ENCODE measurements at places on chromosomes 13 and 19.

- no peak for DNase-seq
Measured at GRCh38 chr19:52351512-52351911, 15.5 kb downstream of the ZNF610 start.

DNA sequence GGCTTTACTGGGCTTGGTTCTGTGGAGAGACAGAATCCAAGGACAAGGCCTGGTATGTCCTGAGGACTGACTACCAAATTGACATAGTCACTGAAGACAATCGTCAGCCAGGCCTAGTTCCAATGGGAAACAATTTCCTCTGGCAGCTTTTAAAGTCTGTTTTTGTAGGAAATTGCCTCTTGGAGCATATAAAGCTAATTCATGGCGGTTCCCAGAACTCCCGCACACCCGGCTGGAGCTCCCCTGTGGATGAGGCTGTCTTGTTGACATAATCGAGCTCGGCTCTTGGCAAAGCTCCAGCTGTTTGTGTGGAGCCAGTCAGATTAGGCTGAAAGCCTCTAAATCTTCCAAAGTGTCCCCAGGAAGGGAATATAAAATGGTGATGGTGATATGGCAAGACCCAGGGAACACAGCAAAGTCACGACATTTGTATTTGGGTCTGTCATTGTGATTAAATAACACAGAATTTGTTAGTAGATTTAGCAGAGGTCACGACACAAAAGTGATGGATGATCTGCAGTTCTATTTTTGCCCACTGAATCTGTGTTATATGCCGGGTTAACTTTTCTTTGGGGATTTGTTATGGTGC, 395.0 kb downstream of the PCDH9 start:
- peak; percentile 64 for DNase-seq

- no peak for DNase-seq
Measured at GRCh38 chr19:3129112-3129511, 6.7 kb upstream of the GNA15 start.

GRCh38 chr13:113965968-113966884, 7.7 kb downstream of the C13orf46 start:
- DNase-seq, result no peak

- DNase-seq, result no peak
Measured at GRCh38 chr13:109804654-109805053, 18.3 kb upstream of the IRS2 start.

DNA sequence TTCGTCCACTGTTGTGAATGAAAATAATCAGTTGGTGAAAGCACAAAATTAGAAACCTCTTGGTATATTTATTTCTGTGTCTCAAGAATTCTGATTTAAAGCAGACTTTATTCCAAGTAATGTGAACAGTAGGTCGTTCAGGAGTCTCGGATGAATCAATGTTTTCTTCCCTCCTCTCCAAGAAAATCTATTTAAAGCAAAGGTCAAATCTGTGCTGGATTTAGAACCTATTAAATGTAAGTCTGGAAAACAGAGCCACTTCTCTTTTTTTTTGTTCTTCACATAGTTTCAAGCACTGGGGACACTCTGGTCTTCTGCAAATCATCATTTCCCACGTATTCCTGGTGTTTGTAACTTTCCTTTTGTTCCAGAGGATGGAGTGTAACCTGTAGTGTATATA, 312.7 kb downstream of the ATP8A2 start:
- no peak for DNase-seq

DNA sequence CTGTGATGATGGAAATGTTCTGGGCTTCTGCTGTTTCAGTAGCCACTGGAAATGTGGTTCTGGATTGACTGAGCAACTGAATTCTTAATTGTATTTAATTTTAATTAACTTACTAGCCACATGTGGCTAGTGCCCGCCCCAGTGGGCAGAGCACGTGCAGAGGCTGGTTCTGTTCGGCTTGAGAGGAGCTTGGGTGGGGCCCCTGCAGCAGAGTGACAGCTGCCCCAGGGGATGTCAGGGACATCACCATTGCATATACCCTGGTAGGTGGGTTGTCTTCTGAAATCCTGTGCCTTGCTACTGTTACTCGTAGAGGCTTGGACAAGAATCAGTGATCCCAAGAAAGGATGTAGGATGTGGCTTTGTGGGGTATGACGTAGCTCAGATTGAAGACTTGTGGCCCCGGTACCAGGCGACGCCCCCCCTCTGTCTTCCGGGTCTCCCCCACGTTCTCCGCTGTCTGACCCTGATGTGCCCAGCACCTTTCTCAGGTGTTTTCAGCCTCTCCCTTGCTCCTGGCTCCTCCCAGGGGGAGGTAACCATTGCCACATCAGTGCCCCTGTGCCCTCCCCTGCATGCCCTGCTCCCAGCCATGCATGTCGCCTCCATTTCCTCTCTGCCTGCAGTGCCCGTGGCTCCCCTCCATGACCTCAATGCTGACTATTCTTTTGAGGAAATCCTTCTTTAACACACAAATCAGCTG, 102.6 kb upstream of the RNF113B start:
- DNase-seq, result peak; percentile 86

DNA sequence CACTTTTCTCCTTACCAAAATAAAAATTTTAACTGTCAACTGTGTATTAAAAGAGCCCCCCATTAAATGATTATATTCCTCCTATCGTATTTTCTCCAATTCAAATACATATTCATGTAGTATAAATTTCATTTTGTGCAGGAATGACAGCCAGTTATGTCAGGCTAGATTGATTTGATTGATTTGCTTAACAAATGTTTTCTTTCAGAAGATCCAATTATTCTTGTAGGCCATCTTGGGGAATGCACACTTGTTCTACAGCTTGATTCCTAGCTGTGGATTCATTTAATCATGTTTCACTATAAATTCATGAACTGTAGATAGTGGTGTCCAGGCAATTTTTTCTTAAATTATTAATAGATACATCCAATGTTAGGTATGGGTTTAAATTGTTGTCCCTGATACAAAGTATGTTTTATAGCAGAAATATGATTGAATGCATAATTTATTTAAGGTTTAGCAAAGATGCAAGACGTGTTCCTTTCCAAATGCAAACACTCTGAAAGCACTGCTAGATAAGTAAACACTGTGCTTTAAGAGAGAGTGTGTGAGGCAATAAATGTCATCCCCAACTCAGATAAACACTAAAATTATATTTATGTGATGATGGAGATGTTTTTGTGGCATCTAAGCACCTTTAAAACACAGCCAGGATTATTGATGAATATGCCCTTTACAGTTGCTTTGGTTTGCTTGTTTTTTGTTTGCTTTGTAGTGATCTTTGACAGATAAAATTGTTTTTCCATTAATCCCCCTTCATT, 531.1 kb downstream of the DCT start:
- peak; percentile 39 for DNase-seq

- peak; percentile 15 for DNase-seq
Measured at GRCh38 chr19:47110521-47111005, 3.0 kb downstream of the ZC3H4 start.

- DNase-seq, result no peak
Measured at GRCh38 chr13:43953370-43953769, 73.7 kb downstream of the LACC1 start.

- DNase-seq, result no peak
Measured at GRCh38 chr13:48493851-48494250, 39.0 kb downstream of the RCBTB2 start.

DNA sequence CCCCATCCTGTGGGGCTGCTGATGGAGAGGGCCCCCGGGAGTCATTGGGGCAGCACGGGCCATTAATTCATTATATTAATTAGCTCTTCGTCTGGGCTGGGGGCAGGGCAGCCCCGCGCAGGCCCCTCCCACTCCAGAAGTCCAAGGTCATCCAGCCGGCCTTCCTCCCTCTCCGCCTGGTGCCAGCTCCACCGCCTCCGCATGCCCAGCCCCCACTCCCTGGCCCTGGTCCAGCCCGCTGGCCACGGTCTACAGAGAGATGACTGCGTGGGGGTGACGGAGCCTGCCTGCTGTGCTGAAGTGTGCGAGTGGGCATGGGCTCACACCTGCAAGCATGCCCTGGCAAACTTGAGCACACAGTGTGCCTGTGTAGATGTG, 8.8 kb downstream of the IGLON5 start:
- no peak for DNase-seq

GRCh38 chr19:54266133-54266532, 9.1 kb upstream of the LILRB5 start:
- DNase-seq, result peak; percentile 31

- no peak for DNase-seq
Measured at GRCh38 chr19:38880076-38880881, 2.2 kb upstream of the RINL start.

- no peak for DNase-seq
Measured at GRCh38 chr13:52849291-52850071, 1.0 kb upstream of the PCDH8 start.

DNA sequence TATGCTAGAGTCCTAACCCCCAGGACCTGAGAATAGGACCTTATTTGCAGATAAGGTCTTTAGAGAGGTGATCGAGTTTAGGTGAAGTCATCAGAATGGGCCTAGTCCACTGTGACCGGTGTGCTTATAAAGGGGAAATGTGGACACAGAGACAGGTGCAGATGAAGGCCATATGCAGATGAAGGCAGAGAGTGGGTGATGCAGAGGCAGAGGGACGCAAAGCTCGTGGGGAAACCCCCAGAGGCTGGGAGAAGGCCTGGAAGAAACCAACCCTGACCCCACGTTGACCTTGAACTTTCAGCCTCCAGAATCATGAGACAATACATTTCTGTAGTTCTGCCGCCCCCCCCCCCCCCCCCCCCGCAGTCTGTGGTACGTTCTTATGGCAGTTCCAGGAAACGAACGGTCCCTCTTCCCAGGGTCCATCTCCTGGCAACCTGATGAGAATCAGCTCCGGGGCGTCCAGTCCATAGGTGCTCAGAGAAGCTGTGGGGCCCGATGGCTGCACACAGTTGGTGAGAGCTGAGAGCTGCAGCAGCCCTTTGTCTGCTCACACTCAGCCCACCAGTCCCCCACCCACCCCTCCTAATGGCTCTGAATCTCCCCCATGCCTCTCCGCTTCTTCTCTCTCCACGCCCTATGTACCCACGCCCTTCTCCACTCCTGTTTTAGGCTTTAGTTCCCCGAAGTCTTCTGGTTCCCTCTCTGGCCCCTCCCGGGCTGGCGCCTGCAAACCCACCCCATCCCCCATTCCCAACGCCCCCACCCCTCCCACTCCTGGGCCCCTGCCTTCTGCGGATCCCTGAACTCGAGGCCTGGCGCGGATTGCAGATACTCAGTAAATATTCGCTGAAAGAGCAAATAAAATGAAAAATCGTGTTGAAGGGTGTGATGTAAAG, 218.3 kb upstream of the MAB21L1 start:
- DNase-seq, result no peak

DNA sequence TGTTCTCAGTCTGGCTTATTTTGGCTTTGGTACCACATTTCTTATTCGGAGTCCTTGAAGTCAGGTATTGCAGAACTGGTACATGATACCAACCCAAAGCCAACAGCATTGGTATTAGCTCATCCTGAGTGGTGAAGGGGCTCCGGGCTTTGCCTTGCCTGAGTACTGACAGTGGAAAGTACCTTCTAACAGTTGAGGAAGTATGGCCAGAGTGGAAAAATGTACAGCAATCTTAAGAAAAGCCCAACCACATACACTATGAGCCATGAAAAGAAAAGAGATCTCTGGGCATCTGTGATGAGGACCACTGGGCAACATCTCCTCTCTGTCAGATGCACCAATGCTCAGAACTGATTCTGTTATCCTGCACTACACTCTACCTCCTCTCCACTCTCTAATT, 8.3 kb downstream of the LCP1 start:
- DNase-seq, result no peak

- DNase-seq, result peak; percentile 76
Measured at GRCh38 chr19:46714444-46715106, 2.3 kb downstream of the PRKD2 start.

GRCh38 chr13:20270163-20270865, 38.2 kb upstream of the GJB6 start:
- no peak for DNase-seq

DNA sequence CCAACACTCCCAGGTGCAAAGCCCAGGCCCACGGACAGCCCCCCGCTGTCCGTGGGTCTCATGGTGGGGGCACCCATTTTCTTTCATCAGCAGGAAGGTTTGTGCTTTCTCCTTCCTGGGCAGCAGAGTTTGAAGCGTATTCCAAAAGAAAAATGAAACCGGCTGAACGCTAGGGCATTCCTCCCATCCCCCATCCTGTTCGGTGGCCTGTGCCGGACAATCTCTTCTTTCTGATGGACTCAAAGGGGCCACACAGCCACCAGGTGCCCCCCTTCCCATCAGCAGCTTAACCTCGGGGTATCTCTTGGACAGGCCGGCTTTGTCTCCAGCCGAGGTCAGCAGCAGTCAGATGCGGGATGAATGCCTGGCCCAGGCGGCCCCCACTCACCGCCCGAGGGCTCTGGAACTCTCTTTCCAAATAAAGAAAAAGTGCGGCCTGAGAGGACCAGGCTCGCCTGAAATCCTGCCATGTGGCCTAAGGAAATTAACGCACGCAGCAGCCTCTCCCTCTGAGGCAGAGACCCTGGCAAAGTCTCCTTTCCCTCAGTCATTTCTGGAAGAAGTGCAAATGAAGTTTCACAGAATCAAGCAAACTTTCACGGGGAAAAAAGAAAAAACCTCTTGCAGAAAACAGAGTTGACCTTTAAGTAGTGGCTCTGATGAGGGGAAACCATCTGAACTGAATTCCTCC, 67.8 kb downstream of the RASA3 start:
- no peak for DNase-seq

GRCh38 chr19:47614021-47614295, 5.0 kb downstream of the BICRA start:
- no peak for DNase-seq

DNA sequence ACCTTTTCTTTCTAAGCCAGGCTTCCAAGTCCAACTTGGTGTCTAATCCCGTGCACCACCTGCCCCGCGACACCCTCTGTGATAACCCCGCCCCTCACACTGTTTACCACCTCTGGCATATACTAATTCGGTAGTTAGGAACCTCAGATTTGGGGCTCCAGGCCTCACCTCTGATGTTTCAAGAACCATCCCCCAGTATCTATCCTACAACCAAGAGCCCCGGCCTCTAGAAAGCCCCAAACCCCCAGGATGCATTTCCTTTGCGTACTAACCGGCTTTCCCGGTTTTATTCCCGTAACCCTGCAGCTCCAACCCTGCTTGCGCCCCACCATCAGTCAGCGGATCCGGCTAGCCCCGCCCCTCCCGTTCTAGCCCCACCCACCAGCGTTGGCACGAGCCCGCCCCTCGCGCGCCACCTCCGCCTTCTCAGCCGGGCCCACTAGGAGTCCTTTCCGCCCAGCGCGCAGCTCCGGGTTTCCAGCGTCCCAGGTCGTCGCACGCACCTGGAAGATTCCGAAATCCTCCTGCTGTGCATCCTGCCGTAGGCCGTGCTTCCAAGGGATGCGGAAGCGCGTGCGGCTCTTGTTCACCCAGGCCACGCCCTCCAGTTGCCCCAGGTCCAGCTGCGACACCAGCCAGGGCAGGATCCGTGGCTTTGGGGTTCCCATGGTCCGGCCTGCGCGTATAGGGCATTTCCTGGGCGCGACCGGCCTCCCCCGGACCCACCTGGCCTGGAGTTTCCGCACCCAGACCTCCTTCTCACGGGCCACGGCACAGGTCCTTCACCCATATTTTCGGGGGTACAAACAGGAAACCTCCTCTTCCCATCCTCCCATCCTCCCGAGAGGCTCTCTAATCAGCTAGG, 1.3 kb downstream of the IRF3 start:
- peak; percentile 94 for DNase-seq

DNA sequence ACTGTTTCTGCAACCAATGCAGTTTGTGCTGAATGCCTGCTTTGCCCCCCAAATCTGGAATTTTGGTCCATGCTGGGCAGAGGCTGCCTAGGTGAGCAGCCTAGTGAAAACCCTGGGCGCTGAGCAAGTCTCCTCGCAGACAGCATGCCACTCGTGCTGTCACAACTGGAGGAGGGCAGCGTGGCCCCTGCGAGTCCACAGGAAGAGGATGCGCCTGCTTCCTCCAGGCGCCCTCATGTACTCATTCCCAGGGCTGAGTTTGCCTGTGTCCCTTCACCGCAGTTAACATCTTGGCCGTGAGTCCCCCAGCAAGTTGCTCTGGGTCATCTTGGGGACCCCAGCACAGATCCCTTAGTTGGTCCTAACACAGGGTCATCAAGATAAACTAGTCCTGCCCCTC, 26.2 kb upstream of the TMEM160 start:
- DNase-seq, result no peak
